EH (cell line): ENCODE measurements at places on chromosomes 16 and 17.

GRCh38 chr17:78704594-78704993 is 77.5 kb downstream of the CYTH1 start:
- DNase-seq: no peak

GRCh38 chr17:28370035-28370743 is at the start of gene VTN:
TSS of gene VTN (minus strand) at chr17:28370307. CDS start at chr17:28370203, 104 bp downstream.
- peak; percentile 74 for DNase-seq

DNA sequence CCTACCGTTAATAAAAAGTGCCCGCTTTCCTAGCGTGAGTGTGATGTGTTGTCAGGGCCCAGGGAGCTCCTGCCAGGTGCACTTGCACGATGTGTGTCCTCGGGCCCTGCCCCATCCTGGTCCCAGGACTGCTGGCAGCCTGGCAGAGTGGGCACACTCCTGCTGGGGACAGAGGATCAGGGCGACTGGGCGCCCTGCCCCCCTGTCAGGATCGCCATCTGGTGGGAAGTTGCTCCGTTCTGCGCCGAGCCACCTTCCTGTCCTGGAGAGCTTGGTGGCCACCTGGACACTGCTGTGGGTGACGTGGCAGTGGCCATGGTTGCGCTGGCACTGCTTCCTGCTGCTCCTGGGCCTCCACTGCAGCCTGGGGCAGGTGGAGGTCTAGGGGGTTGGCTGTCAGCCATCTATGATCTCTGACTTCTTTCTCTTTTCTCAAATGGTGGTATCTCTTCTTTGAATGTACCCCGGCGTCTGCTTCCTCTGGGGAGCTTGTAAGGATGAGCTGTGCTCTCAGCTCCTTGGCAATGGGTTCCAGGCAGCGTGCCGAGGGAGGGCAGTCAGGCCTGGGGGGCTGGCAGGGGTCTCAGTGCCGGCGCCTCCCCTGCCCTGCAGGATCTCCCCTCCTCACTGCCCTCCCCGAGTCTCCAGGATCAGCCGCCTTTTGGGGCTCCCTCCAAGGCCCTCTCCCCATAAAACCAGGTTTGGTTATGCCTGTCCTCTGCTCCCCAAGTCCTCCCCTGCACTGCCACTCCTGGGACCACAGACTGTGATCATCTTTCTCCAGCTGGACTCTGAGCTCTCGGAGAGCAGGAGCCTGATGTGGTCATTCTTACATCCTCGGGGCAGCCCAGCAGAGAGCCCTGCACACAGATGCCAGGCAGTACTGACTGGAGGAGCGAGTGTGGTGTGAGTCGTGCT is 76.9 kb downstream of the AMFR start:
- peak; percentile 17 for DNase-seq

- DNase-seq: no peak
Measured at GRCh38 chr17:64329588-64329987, 61.1 kb downstream of the PECAM1 start.

DNA sequence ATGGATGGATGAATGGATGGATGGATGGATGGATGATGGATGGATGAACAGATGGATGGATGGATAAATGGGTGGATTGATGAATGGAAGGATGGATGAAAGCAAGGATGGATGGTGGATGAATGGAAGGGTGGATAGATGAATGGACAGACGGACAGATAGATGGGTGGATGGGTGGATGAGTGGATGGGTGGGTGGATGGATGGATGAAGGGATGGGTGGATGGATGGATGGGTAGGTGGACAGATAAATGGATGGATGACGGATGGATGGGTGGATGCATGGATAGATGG is 14.9 kb downstream of the SRL start:
- no peak for DNase-seq

DNA sequence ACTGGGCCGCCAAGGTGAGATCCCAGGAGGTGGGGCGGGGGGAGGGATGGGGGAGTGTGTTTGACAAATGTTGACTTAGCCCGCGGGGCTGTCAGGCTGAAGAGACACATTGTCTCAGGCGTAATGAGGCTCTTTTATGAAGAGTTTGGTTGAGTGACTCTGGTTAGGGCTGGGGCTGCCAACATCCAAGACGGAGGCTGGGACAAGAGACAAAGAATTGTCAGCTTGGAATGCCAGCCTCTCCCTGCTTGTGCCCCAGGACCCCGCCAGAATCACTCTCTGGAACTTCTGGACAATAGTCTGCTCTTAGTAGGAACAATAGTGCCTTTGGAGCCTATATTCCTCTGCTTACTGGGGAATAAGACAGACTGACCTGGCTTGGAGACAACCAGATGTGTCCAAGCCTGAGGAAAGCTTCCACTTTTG is 24.0 kb downstream of the PCTP start:
- no peak for DNase-seq

GRCh38 chr16:86523166-86523740 is 12.9 kb downstream of the FOXF1 start:
- DNase-seq: no peak

GRCh38 chr17:19239544-19239943 is 2.4 kb downstream of the EPN2 start:
- DNase-seq: no peak

DNA sequence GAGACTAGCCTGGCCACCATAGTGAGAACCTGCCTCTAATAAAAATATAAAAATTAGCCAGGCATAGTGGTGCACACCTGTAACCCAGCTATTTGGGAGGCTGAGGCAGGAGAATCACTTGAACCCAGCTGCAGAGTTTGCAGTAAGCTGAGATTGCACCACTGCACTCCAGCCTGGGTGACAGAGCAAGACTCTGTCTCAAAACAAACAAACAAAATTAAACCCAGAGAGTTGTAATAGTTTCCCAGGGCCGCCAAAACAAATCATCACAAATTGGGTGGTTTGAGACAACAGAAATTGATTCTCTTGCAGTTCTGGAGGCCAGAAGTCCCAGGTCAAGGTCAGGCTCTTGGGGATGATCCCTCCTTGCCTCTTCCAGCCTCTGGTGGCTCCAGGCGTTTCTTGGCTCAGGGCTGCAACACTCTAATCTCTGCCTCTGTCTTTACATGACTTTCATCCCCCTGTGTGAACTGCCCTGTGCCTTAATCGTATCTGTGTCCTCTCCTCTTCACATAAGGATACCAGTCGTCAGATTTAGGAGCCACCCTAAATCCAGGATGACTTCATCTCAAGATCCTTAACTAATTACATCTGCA is 100.3 kb upstream of the NOL11 start:
- DNase-seq: no peak
